GM12891 (cell line): ENCODE measurements at places on chromosomes 5 and 9.

- no peak for DNase-seq
Observed at GRCh38 chr5:171646102-171647042, 139.2 kb upstream of the SMIM23 start.

DNA sequence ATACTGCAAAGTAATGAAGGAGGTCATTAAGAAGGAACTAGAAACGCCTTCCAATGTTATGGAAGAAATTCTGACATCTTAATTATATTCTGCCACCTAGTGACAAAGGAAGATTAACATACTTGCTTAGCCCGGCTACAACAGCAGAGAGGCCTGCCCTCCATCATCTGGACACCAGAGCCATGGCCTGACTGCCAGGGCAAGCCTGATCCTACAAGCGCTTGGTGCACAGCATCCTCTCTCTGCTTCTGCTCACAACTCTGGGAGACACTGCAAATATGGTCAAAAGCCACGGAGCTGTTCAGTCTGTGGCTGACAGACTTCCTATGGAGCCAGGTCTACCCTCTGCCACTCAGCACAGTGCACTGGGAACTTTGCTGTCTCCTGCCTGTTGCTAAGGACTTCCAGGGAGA lies 87.3 kb upstream of the SLC44A1 start:
- DNase-seq = peak; percentile 26

DNA sequence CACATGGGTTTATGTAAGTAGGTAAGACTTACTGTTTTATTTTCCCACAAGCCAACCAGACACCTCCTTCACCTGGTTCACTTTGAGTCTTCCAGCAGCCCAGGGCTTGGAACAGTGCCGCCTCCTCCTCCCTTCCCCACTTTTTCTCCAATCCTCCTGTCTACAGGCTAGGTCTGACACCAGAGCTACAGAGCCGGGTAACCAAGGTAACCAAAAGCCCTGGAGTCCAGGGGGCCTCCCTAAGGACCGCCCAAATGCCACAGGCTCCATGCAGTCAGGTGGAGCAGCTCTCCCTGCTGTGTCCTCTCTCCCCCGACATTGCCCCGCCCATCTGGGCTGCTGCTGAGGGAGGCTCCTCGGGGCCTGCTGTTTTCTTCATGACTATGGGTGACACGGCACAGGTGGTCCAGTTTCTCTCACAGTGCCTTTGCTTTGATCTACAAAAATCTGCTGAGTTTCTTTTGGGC lies 138.0 kb upstream of the EFNA5 start:
- DNase-seq = no peak

- no peak for DNase-seq
Observed at GRCh38 chr5:32027093-32027716, 146.9 kb downstream of the GOLPH3 start.

DNA sequence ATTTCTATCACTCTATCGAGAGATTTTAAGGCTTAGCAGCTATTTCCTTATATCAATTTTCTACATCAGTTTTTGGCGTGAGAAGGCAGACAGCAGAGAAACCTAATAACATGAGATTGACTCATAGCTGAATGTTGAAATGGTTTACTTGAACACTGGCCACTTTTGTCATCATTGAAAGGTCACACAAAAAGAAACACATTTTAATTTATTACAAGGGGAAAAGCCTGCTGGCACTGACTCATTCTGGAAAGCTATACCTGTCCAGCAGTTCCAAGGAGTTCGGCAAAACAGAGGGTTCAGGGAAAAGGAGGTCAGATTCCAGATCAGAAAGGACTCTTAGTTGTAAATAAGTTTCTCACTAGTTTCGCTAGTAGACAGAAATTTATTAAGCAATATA lies 566.4 kb downstream of the DNAH5 start:
- DNase-seq = no peak
